ENCODE measurements at places on chromosomes 3 and 15. TPM values are rescaled to one million over a fixed set of nuclear protein-coding genes. Genes with fewer than 3 reads are reported as not detected.

TMEM158 gene
- total RNA-seq = 1.2 TPM

KIF15 gene
- total RNA-seq = 3.2 TPM

SI gene
- total RNA-seq = not detected

SOX14 gene
- total RNA-seq = not detected

SKOR1 gene
- total RNA-seq = 0.17 TPM

LRTM1 gene
- total RNA-seq = 14.0 TPM

C3orf22 gene
- not detected for total RNA-seq

FAM98B gene
- total RNA-seq = 15.8 TPM

DPPA2 gene
- not detected for total RNA-seq

CHRNA7 gene
- 5.0 TPM for total RNA-seq

GPR62 gene
- total RNA-seq = not detected

FOXB1 gene
- total RNA-seq = not detected

WNT5A gene
- 26.7 TPM for total RNA-seq

GXYLT2 gene
- 1.1 TPM for total RNA-seq

SLC22A13 gene
- 0.68 TPM for total RNA-seq

WDR93 gene
- total RNA-seq = not detected

PIGZ gene
- total RNA-seq = 2.4 TPM

LIPH gene
- total RNA-seq = 0.92 TPM

ZCWPW2 gene
- 0.54 TPM for total RNA-seq

ATP13A5 gene
- total RNA-seq = not detected

MUC13 gene
- total RNA-seq = 0.93 TPM
